ENCODE measurements at places on chromosomes 3 and 15.

- no peak for DNase-seq
Observed at GRCh38 chr15:81421461-81421860, 47.4 kb upstream of the TMC3 start.

DNA sequence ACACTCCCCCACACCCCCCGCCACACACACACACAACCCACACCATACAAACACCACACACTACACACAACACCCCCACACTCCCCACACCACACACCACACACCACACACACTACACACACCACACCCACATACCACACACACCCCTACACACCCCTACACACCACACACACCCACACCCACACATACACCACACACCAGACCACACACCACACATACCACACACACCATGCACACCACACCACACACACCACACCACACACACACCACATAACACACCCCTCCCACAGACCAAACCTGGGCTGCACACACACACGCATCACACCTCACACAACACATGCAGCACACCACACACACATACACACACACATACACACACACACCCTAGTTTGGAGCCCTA lies 1.8 kb upstream of the RASGRF1 start:
- no peak for DNase-seq

GRCh38 chr15:48191574-48192225 lies at the start of gene CTXN2:
Gene CTXN2 (plus strand): TSS chr15:48191665. CDS start chr15:48201301, 9,636 bp downstream.
- peak; percentile 6 for DNase-seq

DNA sequence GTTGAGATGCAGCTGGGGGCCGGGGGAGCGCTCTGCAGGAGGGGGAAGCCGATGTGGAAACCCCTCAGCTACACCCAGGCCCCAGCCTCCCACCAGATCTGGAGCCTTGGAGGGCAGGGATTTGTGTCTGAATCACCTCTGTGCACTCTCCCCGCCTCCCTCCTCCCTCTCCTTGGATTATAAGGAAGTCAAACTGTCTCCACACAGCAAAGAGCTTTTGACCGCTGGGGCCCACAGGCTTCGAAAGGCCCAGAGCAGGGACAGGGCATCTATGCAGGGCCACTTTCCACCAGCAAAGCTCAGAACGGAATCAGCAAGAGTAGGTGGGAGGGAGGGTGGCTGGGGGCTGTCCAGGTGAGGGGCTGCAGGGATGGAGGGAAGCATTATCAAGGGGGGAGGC lies 68.9 kb downstream of the IQSEC1 start:
- no peak for DNase-seq

- DNase-seq = no peak
Observed at GRCh38 chr3:154023148-154023547, 98.0 kb upstream of the ARHGEF26 start.

- DNase-seq = no peak
Observed at GRCh38 chr15:78037328-78037727, 40.2 kb downstream of the TBC1D2B start.

DNA sequence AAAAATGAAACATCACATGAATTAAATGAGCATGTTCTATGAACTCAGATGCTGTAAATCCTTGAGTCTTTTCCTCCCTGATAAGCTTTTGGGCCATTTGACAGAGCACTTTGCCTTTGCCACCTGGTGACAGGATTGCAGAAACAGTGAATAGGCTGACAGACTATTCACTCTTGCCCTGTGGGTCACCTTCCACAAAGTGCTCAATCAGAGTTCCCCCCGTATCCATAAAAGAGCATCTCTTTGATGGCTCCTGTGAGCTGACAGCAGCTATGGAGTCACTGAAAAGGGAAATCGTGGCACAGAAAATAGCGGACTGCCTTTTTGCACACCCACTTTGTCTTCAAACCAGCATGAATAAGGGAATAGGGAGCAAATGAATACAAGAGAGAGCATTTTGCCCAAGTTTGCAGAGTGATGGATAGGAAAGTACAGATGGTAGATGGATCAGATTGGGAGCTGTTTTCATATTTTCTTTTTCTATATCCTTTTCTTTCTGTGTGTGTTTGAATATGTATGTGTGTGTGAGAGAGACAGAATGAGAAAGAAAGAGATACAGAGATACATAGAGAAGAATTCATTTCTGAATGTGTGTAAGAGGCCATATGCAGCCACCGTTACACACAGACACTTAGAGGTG lies 37.8 kb upstream of the GOLM2 start:
- no peak for DNase-seq

DNA sequence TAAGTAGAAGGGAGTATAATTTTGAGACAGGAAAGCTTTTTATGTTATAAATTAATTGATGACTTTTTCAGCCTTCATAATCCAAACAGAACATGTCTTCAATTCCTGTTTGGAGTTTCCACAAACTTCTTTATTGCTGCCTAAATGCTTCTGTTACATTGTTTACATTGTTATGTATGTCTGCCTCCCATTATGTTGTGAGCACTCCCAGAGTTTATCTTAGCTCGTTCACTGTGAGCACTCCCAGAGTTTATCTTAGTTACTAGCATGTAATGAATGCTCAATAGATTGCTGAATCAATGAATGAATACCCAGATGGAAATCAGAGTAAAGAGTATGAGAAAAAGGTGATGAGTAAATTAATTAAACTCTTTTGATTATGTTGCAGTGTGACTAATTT lies 1178.0 kb downstream of the ROBO1 start:
- DNase-seq = no peak

Measured in DMS 273 treated with DMSO at 0.1 percent for 48 hours (cell line).